ENCODE measurements at places on chromosomes 5 and 9.

DNA sequence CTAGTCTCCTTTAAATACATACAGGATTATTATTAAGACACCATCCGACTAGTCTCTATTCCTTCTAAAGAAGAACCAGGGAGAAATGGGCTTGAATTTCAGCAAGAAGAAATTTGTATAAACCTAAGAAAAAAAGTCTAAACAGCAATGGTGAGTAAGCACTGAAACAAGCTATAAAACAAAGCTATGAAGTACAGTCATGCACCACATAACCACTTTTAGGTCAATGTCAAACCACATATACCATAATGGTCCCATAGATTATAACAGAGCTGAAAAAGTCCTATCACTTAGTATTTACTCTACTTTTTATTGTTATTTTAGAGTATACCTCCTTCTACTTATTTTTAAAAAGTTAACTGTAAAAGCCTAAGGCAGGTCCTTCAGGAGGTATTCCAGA lies 102.0 kb upstream of the NFIB start:
- DNase-seq, result no peak

DNA sequence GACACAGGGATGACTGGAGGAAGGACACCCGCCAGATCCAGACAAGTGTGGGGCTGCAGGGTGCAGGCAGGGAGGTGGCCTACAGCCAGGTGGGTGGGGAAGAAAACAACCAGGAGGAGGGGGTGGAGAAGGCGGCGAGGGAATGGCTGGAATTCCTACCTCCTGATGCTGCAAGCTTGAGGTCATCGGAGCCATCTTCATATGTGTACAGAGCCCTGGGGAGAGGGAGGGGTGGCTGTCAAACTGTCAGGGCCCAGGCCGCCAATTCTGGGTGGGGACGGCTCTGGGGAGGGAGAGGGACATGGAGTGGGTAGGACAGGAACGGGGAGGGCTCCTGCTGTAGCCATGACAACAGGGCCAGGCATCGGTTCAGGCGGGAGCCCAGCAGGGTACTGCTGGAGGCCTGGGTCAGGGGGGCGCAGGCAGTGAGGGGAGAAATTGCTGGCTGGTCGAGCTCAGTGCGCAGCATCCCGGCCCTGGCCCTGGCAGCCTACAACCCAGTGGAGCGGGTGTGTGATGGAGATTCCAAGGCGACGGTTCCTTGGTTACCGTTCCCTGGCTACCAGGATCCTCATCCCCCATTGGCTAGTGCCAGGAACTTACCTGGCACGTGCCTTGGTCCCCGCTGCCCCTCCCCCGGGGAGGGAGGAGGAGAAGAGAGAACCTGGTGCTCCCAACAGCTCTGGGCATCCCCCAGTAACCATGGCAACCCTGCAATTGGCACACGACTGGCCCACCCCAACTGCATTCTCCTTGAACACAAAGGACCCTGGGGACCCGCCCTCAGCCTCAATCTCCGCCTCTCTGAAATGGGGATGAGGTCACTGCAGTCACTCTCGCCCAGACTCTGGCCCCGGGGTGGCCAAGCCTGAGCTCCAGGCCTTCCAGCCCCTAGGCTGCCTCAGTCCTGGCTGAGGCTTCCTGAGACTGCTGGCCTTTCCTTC lies 4.5 kb downstream of the DBN1 start:
- DNase-seq, result no peak

DNA sequence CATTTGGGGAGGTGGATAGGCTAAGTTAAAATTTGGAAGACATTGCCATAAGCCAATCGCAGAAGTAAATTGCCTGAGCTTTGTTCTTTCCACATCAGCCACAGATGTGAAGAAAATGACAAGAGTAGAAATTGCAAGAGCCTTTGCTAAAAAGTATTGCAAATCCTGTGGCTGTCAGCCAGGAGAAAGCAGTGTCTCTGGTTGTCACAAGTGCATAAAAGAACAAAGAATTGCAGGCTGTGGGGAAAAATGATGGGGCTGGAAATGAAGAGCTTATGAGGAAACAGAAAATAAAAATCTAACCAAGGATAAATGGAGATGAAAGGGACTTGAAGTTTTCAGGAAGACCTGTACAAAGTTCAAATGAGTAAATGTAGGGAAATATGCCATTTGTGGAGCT lies 344.8 kb downstream of the CSNK1G3 start:
- no peak for DNase-seq

DNA sequence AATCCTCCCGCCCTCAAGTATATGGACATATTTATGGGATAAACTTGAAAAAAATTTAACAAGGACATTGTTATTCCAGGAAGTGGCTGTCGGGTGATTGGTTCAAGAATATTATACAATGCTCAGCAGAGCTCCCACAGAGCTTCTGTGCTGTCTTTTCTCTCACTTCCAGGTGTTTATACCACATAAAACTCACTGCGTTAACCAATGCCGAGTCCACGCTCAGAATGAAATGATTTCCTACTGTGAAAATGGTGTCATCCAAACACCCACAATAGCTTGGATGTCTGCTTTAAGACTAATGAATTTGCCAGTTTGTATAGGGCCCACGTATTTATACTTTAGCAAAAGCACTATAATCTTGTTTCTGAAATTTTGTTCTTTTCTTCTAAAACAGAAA lies 368.2 kb downstream of the NDUFS4 start:
- no peak for DNase-seq

DNA sequence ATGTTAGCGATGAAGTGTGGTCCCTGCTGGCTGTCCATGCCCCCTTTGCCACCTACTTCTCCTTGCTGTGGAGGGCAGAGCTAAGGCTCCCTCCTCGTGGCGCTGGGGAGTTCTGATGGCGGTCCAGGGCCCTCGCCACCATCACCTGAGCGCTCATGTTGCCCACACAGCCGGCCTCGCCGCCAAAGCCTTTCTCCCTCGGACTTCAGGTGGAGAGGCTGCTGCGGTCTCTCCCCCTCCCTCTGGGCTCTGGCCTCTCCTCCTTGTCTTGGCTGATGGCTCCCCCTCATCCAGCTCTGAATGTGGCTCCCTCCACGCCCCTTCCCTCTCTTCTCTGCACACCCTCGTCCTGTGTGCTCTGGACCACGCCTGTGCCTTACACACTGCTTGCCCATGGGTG lies 14.5 kb upstream of the LPCAT1 start:
- no peak for DNase-seq

GRCh38 chr5:14149672-14150274 lies 6.6 kb downstream of the TRIO start:
- DNase-seq, result no peak

DNA sequence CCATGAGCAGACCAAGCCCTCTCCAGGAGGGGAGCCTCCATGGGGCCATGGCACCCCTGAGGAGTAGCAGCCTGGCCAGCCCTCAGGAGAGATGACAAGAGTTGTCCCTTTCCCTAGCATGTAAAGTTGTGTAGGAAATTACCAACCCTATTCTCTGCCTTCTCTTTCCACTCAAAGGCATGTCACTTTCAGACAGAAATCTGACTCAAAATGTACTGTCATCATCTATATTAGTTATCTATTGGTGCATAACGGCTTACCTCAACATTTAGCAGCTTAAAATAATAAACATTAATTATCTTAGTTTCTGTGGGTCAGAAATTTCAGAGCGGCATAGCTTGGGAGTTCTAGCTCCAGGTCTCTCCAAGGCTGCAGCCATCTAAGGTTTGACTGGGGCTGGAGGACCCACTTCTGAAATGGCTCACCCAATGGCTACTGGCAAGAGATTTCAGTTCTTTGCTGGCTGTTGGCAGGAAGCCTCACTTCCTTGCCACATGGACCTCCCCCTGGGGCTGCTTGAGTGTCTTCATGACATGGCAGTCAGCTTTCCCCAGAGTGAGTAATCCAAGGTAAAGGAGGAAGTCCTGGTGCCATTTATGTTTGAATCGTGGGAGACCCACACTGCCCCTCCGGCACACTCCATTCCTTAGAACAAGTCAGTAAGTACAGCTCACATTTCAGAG lies 632.3 kb downstream of the CCDC171 start:
- DNase-seq, result no peak

GRCh38 chr9:99269416-99269815 lies 47.3 kb downstream of the SEC61B start:
- DNase-seq, result no peak

- no peak for DNase-seq
Measured at GRCh38 chr9:25857147-25857546, 178.9 kb upstream of the TUSC1 start.

GRCh38 chr5:149493316-149493715 lies 57.9 kb downstream of the CSNK1A1 start:
- no peak for DNase-seq

DNA sequence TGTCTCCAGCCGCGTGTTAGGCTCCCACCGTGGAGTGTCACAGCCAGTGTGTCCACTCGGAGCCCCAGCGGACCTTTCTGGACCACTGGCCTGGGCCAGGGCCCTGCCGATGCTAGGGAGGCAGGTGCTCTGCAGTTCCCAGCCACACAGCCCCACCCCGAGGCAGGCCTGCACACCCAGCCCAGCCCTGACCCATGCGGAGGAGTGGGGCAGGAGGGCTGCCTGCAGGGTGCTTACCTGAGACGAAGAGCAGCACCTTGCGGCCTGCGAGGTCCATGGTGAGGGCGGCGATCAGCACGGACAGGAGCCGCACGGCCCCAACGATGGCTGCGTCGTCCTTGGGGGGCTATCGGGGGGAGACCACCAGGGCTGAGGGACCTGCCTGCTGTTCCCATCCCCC lies 5.2 kb downstream of the SLC2A6 start:
- DNase-seq, result no peak

DNA sequence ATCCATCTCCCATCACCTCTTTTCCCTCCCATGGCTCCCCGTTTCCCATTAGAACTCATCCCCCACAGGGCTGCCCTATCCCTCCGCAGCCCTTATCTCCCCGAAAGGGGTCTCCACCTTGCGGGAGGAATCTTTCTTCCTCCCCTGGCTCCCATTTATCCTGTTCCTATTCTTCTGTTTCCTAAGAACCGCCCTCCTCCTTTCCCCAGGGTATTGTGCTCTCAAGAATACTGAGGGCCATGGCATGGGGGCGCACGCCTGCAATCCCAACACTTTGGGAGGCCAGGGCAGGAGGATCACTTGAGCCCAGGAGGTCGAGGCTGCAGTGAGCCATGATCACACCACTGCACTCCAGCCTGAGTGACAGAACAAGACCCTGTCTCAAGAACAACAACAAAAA lies 665 bp downstream of the CD72 start:
- DNase-seq, result no peak

GRCh38 chr9:122309861-122310260 lies 45.2 kb downstream of the MRRF start:
- DNase-seq, result no peak

DNA sequence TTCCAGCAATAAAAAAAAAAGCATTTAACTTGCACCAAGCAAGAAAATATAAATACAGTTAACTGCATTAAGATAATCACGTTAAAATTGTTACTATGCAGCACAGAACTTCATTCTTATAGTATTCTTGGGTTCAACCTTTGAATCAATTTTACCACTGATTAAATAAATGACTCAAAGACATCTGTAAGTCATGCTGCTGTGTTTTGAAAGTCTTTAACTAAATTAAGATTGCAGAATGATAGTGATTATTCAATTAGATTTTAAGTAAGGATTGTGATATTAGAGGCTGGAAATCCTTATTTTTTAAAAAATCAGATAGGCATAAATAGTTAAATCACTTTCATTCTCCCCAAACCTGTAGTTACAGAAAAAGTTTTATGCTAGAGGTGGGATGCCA lies 116.4 kb downstream of the SCAMP1 start:
- DNase-seq, result no peak

DNA sequence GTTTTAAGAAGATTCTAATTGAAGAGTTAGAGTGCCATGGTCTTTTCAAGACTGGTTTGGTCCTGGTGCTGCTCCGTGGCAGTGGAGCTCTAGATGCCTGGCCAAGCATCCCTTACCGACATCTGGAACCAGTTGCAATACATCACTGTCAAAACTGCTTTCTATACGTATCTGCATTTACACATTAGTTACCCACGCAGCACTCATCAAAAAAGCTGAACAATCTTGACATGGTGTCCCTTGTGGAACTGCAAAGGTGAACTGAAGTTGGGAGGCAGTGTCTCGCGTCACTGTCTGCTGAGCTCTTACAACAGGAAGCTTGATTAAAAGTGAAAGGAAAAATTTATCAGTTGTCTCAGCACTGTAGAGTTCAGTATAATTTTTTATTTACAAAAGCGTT lies 82.6 kb downstream of the PBX3 start:
- peak; percentile 27 for DNase-seq

GRCh38 chr9:21831841-21832509 lies 29.5 kb downstream of the MTAP start:
- no peak for DNase-seq

DNA sequence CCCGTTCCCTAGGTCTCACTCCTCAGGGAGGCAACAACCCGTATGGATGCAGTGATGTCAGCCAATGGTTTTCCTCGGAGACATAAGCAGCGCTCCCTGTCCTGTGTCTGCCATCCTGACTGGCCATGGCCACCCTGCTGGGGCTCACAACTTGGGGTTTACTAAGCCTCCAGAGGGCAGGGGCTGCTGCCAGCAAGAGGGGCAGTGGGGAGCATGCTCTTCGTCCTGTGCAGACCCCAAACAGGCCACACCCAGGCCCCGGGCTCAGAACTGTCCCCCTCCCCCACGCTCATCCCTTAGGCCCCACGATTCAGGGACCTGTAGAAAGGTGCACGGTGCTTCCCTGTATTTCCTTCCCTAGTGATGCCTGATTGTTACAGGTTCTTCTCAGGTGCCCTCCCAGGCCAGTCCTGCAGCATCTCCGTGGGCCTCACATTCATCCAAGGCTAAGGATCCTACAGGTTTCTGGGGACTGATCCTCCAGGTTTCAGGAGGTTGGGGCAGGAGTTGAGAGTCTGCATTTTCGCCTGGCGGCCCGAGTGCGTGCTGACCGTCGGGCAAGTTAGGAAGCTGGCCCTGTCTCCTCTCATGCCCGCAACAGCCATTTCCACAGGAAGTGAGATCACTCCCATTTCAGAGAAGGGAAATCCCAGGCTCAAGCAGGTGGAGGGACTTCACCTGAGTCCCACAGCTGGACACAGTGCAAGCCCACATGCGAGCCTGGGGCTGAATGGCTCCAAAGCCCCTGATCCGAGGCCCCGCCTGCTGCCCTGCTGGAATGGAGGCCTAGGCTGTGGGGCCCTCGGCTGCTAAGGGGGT lies 217.6 kb downstream of the ROR2 start:
- DNase-seq, result no peak

DNA sequence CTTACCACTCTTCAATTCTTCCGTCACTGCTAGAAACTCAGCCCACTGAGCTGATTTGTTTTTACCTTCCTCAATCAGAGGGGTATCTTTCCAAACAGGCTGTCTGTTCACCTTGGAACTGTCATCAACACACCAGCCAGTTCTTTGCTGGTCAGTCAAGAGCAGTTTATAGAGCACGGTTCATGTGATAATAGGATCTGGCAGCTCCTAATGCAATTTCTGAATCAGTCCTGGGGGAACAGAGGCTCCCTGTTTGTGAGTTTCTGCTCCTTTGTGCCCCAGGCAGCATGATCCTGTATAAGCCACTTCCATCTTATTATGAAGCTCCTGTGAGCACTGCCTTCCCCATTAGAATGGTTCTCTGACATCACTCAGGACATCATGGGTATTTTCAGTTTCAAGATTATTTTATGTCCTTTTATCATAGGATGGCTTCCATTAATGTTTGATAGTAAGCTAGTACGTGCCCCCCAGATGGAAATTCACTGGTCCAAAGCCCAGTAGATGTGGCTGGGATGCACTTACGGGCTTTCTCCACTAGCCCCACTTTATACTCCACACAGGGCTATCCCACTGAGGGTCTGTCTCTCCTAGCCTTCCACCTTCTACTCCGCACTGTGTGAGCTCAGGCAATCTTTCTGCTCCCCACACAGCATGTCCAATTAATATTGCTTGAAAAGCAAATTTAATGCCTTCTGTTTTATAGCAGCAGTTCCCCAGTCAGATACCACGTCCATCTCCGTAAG lies 85.5 kb upstream of the SPIN1 start:
- no peak for DNase-seq
